ENCODE measurements at places on chromosomes 12 and 14.

GRCh38 chr14:79802093-79802492 lies 409.2 kb downstream of the DIO2 start:
- DNase-seq: no peak

- no peak for DNase-seq
Observed at GRCh38 chr12:19432309-19433170, 6.8 kb upstream of the AEBP2 start.

- no peak for DNase-seq
Observed at GRCh38 chr14:100109594-100109955, 44.4 kb downstream of the EVL start.

DNA sequence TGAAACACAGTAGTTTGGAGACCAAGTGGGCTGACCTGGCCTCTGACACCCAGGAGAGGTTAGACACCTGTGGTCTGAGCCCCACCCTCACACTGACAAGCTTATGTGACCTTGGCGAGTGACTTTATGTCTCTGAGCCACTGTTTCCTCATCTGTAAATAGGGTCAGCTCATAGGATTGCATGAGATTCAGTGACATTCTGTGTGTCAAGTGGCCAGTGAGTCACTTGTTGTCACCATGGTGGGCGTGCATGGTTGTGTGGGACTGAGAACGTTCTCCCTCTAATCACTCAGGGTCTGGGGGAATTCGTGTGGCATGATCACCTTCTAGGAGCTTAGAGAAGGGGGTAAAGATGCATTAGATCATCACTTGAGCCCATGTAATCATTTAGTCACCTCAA lies 146.4 kb downstream of the PHETA1 start:
- DNase-seq: no peak

DNA sequence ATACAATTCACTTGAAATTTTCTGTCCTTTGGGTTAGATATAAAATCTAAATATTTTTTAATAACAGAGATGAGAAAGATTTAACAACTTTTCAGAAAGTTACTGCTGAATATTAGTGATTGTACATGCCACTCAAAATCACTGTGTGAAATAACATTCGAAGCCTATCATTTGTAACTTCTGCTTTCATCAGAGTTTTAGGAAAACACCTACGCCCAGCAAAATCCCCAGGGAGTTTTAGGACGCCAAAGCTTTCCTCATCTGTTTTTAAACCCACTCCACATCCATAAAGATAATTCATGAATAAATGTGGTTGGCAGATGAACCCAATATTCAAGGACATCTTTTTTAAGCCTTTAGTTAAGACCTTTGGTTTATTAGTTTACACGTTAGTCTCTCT lies 23.9 kb downstream of the TC2N start:
- DNase-seq: no peak

DNA sequence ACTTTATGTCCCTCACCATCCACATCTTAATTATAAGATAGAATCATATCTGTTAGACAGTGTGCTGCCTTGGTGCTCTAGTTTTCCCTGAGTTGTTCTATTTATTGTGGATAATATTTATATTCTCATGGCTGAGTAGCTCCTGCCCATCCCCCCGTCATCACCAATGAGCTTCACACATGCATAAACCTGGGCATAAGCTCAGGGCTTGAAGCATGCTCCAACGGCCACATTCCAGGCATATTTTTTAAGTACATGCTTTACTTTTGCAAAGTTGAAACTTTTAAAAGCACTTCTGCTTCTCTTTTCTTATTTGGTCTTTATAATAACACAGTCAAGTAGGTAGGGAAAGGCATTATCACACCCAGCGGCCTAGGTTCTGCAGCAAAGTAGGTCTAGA lies 3.4 kb upstream of the FBXO34 start:
- DNase-seq: no peak

- DNase-seq: peak; percentile 9
Observed at GRCh38 chr14:50667684-50667995, 466 bp downstream of the SAV1 start.

GRCh38 chr12:53613821-53614220 lies 12.4 kb downstream of the ATF7 start:
- no peak for DNase-seq

DNA sequence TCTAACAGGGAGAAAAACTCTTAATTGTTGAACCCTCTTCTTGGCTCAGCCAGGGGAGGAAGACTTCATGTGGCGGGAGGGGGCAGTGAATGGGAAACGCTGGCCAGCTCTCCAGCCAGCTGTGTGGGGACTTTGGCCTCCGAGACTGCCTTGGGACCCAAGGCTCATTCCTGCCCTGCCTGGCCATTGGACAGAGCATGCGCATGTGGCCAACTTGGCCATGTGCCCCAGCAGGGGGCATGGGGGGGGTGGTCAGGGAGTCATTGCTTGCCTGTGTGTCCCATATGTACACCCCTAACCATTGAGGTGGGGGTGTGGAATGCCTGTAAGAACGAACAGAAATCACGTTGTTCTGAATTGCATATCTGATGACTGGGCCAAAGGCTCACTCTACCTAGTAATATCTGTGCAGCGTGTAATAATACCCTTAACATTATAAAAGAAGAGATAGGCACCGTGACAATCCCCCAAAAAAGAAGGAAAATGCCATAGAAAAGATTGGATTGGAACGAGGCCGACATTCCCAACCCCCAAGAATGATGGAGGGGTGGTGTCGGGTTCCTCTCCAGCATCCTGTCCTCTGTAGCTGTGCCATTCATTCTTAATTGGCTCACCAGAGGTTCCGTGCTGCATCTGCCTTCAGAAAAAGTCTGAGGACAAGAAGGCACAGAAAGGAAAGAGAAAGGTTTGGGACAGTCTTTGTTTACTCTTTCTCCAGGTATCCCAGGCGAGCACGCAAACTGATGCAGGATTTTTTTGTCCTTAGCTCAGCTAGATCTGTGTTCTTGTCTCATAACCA lies 3.5 kb upstream of the FAR2 start:
- DNase-seq: no peak

- no peak for DNase-seq
Observed at GRCh38 chr12:60112063-60112462, 516.2 kb downstream of the SLC16A7 start.

DNA sequence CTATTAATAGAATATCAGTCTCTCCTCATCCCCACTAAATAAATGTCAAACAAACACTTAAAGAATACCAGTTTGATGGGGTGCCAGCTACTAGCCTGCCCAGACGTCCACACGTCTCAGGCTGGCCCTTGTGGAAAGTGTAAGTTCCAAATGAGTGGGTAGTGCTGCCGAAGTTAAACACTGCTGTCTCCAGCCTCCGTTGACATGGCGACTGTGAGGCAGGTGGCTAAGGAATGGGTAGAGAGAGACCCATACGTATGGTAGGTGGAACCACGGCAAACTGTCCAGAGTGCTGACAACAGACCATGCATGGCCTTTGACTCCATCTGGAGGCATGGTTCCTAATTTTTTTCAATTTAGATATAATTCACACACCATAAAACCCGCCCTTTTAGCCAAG lies 37.9 kb downstream of the PITPNM2 start:
- no peak for DNase-seq

DNA sequence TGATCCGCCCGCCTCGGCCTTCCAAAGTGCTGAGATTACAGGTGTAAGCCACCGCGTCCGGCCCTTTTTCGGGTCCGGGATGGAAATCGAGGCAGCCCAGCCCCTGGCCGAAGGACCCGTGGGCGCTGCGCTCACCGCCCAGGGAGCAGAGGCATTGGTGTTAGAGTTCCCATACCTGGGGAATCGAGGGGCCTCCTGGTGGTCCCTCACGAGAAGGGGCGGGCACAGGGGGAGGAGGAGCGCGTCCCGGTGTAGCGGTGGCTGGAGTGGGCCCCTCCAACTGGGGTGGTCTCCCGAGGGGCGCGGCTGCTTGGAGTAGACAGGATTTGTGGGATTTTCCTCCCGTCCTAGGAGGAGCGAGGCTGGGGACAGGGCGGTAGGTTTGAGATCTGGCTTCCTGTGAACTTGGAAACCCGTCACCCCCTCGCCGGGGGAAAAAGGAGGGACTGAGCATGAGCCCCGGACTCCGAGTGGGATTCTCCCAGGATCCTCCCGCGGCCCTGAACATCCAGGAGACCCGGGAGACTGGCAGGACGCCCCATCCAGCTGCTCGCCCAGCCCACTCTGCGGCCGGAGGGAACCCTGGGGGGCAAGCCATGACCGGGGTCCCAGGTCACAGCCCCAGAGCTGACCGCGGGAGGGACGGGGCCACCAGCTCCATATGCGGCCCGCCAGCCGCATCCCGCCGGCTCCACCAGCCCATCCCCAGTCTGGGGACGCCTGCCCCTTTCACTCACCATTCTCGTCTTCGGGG lies 70.9 kb downstream of the ASCL4 start:
- DNase-seq: no peak

GRCh38 chr12:553216-554000 lies 93.7 kb downstream of the B4GALNT3 start:
- DNase-seq: no peak

DNA sequence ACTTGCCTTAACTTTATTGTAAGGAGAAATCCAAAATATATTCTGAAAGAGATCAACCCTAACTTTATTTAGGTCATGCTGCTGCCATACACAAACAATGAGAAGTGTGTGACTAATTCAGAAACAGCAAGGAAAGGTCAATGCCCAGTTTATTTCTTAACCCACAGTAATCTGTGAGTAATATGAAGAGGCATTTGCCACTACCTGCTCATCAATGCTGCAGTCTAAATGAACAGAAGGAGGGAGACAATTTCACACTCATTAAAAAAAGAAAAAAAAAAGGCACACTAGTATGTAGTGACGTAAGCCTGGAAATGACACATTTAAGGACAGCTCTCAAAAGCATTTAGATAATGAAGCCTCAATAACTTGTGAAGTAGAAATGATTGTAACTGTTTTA lies 90.5 kb upstream of the FOXN3 start:
- DNase-seq: no peak

DNA sequence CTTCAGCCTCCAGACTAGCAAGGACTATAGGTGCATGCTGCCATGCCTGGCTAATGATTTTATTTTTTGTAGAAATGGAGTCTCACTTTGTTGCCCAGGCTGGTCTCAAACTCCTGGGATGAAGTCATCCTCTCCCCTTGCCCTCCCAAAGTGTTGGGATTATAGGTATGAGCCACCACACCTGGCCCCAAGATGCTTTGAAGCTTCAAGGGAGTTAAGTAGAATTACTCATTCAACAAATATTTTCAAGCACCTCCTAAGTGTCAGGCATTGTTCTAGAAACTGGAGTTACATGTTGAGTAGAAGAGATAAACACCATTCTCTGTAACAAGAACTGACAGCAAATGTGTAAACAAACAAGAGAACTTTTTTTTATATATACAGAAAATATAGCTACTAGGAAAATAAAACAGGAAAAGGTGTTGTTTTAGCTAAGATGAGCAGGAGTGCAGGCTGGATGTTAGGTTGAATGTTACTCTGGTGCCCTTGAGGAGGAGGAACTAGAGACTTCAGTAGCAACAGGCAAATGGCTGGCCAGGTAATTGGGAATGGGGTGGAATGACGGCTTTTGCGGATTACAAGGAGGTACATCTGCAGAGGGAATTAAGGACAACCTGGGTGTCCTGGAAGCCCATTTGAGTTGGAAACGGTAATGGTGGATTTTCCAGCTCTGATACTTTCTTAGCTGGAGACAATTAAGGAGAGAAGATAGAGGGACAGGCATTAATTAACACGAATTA lies 32.0 kb upstream of the CFAP54 start:
- no peak for DNase-seq

- DNase-seq: no peak
Observed at GRCh38 chr14:99632410-99633035, 12.4 kb upstream of the HHIPL1 start.

- DNase-seq: no peak
Observed at GRCh38 chr12:109488051-109488665, 10.7 kb downstream of the UBE3B start.

DNA sequence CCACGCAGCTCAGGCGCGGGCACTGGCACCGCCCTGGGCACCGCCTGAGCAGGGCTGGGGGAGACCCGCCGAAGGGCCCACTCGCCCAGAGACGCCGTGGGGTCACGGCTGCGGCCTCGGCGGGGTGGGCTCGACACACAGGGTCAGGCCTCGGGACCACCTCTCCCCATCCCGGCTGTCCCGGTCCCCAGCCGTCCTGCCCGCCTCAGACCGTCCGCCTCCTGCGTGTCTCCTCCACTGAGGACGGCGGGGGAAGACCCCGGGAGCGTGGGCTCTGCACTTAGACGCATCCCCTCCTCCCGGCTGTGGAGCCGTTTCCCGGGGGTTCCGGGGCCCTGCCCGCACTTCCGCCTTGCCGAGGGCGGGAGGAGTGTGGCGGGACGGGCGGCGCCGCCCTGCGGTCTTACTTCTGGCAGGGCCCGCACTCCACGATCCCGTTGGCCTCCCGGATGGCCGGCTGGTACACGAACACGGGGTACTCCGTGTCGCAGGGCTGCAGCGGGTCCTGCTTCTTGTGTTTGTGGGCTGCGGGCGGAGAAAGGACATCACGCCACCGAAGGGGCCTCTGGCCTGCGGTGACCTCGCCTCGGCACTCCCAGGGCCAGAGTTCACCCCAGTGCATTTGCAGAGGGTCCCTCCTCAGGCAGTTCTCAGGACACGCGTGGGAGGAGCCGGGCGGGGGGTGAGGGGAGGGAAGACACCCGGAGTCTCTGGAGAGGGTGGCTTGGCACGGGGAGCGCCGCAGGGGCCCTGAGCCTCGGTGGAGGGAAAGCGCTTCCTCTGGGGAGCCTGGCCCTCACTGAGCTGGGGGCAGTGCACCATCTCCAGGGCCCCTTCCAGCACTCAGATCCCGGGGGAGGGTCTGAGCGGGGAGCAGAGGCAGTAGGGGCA lies 23.1 kb upstream of the LRTM2 start:
- no peak for DNase-seq

- DNase-seq: no peak
Observed at GRCh38 chr14:97280526-97280925, 483.3 kb downstream of the VRK1 start.

- peak; percentile 70 for DNase-seq
Observed at GRCh38 chr14:69573831-69574262, 824 bp downstream of the CCDC177 start.

- DNase-seq: no peak
Observed at GRCh38 chr12:48925304-48926011, at the start of gene FKBP11. Gene FKBP11, minus strand, starts transcription at chr12:48925492. Its CDS starts 64 bp downstream, at chr12:48925428.

DNA sequence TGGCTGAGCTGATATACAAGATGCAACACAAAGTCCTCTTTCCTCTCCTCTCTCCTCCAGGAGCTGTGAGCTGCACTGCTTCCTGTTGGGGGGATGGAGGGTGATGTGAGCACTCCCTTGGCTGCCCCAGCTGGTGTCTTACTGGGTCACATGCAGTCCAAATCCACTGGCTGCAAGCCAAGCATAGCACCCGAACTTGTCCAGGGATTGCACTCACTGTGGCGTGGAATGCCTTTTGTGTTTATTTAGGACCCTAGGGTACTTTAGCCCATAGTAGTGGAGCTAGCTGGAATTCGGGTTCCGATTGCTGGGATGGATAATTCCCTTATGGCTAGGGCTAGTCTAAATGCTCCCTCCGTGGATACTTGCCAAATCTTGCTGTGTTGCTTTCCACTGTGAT lies 424.9 kb upstream of the SYT1 start:
- DNase-seq: no peak

- DNase-seq: peak; percentile 87
Observed at GRCh38 chr12:121795034-121795968, 1.8 kb upstream of the RHOF start.

- DNase-seq: no peak
Observed at GRCh38 chr14:61177279-61178225, 103.6 kb downstream of the TMEM30B start.

- no peak for DNase-seq
Observed at GRCh38 chr12:42162965-42163364, 18.3 kb upstream of the GXYLT1 start.

GRCh38 chr12:104998423-104999346 lies 12.6 kb downstream of the NOPCHAP1 start:
- no peak for DNase-seq

All from SK-N-DZ (cell line).